ENCODE measurements at places on chromosomes 4 and X.

- no peak for DNase-seq
Measured at GRCh38 chr4:47372561-47372960, 90.9 kb downstream of the COMMD8 start.

DNA sequence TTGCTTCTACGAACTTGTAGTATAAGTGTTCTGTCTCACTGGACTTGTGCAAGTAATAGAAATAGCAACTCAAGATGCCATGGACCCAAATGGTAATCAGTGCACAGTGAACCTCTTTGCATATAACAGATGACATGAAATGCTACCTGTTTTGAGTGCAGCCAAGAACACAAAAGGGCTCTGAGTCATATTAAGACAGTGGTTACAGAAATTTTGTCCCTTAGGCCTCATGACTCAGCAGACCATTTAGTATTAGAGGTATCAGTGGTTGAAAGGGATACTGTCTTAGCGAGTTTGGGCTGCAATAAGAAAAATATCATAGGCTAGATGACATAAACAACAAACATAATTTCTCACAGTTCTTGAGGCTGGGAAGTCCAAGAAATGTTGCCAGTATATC lies 502.9 kb upstream of the PCDH10 start:
- DNase-seq, result no peak

DNA sequence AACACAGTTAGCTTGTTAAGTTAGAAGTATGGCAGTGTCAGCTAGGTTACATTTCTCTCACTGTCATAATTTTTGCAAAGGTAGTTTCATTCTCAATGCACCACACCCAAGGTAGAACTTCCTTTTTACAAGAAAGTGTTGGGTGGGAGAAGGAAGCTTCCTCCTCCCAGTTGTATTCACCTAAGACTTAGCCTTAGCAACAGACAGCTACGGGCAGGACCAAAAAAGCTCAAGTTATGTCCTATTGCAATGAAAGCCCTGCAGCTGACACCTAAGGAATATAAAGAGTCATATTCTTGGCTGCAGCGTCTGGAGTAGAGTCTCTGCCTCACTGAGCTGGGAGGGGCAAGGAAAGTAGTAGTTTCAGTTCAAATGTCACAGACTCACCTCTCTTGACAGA lies 25.1 kb upstream of the PRDM8 start:
- DNase-seq, result no peak

DNA sequence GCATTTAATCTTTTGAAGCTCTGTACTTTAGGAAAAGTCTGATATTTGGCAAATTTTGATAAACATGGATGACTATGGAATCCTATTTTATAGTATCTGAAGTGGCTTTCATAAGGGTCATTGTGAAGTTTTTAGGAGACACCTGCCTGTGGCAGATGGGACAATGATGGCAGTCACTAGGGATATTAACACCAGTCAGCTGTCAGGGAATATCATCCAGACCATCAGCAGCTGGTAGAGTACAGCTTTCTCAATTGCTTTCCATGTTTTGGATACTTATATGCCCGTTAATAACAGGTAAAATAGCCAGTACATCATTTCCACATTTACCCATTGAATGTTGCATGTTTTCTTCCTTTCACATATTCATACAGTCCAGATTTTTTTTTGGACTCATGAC lies 39.1 kb downstream of the NPNT start:
- DNase-seq, result no peak

GRCh38 chr4:173420324-173420752 lies 21.4 kb upstream of the SCRG1 start:
- DNase-seq, result no peak

DNA sequence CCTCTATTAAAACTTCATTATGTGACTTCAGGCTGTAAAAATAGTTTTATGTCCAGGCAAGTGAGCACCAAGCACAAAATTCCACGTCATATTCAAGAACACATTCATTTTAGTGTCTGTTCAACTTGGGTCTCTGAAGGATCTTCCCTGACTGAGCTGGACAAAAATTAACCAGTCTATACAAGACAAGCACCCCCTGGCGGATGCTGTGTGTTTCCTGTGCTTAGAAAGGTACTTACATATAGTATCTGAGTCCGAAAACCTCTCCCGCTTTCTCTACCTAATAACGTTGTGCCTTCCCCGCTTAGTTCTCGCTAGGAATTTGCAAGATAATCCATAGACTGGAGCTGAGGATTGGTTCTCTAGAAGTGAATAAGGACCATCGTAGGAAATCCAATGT lies 2214.5 kb upstream of the TENM3 start:
- peak; percentile 26 for DNase-seq

- DNase-seq, result no peak
Measured at GRCh38 chr4:121936101-121936500, 15.8 kb downstream of the TRPC3 start.

GRCh38 chr4:149987330-149988086 lies 90.7 kb upstream of the DCLK2 start:
- DNase-seq, result no peak

- no peak for DNase-seq
Measured at GRCh38 chr4:70979445-70980008, 13.9 kb upstream of the DCK start.

DNA sequence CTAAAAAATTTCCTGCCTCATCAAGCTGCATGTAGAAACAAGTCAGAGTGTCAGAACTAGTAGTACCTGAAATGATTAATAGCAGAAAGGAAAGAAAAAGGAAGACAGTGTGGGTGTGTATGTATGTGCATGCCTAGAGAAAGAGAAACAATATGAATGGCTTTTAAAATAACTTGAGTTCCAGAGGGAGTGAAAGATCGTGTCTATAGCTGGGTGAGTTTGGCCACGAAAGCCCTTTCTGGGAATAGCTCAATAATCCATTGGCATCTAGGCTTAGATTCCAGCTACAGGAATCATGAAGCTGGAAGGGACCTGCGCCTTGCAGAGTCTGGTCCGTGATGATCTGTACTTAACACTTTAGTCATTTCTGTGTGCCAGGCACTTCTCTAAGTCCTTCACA lies 195.6 kb downstream of the RAPGEF2 start:
- no peak for DNase-seq

GRCh38 chr4:146585761-146586333 lies 52.8 kb upstream of the POU4F2 start:
- no peak for DNase-seq

DNA sequence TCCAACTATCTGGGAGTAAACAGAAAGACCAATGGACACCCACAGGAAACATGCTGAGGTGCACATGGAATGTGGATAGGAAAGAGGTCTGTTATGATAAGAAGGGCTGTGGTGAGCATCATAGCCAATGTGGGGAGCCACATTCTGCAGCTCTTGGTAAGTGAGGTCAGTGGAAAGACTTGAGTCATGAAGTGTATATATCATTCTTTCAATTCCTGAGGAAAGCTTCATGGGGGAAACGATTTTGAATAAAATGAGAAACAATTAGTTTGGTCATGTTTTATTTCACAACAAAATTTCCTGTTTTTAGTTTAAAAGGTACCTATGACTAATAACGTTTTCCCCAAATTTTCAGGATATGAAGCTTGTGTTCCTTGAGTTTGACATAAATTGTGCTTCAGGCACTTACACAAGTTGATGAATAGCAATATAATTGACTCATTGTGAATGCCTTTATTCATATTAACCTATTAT lies 41.4 kb upstream of the RASSF6 start:
- no peak for DNase-seq

DNA sequence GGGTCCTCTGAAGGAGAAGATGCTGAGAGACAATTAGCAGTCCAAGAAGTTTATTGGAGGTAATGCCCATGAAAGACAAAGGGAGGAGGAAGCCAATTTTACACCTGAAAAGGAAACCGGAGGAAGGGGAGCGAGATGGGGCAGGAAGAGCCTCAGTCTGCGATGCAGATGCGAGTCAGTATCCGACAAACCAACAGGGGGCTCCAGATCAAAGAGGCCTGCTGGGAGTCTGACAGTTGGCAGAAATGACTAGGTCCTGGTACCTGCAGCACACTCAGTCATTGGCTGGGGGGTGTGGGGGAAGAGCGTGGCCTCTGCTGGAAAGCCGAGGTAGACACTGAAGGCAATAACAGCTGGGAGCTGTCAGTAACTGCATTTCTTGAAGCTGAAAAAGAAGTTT lies 231.1 kb upstream of the CENPE start:
- DNase-seq, result no peak

- DNase-seq, result no peak
Measured at GRCh38 chr4:11079171-11079570, 349.5 kb downstream of the HS3ST1 start.

DNA sequence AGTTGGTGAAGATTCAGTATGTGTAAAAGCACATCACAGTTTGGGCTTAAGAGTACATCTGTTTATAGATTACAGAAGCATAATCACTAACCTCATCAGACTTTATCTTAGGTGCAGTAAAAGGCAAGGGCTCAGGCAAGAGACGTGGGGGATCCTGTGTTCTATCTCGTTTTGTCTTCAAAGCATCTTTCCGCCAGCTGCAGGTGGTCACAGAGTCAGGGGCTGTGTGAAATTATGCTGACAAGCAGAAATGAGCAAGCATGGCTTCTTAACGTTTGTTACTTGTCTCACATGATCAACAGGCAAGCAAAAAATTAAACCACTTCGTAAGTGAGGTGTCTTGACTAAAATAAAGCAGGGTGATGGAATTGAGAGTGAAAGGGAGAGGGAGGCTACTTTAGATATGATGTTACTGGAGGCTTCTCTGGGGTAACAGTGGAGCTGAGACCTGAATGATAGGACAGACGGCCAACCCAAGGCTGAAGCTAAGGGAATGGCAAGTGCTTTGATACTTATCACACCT lies 1.4 kb upstream of the TEC start:
- no peak for DNase-seq

GRCh38 chrX:42837747-42838146 lies 59.8 kb upstream of the PPP1R2C start:
- DNase-seq, result no peak

DNA sequence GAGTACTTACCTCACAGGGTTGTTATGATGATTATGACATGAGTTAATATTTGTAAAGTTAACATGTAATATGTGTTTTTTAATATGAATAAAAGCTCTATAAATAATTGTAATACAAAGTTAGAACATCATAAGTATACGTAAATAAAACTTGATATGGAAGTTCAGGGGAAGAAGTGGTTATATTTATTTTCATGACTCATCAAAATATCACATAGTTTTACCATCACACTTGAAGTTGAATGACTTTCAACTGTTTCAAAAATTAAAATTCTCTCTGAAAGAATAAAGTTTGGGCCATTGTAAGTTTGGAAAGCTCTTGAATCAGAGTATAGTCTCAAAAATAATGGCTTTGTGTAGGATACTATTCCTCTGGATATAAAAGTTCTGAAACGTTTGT lies 8.3 kb downstream of the SH2D1A start:
- no peak for DNase-seq

DNA sequence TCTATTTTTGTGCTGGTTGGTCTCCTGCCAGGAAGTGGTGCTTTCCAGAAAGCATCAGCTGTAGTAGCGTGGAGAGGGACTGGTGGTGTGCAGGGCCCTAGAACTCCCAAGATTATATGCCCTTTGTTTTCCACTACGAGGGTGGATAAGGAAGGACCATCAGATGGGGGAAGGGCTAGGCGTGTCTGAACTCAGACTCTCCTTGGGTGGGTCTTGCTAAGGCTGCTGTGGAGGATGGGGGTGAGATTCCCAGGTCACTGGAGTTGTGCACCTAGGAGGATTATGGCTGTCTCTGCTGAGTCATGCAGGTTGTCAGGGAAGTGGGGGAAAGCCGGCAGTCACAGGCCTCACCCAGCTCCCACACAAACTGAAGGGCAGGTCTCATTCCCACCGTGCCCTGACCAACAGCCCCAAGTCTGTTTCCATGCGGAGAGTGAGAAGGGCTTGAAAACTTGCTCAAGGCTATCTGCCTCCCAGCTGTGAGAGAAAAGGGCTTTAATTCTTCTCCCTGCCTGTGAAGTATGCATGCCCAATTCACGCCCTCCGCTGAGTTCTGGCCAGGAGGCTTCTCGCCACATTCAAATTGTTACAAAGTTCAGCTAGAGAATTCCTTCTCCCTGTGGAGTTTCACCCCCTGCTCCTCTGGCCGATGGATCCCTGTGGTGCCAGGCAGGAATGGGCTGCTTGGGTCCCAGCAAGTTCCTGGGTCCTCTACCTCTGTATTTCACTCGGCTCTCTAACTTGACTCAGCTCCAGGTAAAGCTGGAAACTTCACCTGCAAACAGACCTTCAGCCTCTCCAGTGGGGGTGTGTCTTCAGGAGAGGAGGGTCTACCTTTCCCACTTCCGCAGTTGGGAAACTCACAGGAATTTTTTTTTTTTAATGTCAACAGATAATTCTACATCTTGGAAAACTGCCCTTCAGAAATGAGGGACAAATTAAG lies 7.7 kb upstream of the CSTF2 start:
- DNase-seq, result no peak

DNA sequence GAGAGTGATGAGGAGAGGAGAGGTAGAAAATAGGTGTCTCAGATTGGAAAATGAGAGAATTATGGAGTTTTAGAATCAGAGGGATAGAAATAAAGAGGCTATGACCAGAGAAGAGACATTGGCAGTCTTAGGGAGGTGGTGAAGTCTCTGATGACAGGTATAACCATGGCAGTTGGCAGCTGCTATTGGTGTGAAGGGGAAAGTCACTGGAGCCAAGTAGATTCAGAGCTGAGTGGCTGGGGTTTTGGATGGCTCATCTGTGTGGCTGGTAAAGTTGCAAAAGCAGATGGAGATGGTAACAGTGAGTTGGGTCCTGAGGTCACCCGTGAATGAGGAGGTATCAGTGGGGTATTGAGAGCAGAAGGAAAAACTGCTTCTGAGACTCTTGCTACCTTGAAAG lies 46.5 kb downstream of the ANAPC4 start:
- no peak for DNase-seq

GRCh38 chrX:12423346-12423745 lies 285.1 kb downstream of the FRMPD4 start:
- no peak for DNase-seq

DNA sequence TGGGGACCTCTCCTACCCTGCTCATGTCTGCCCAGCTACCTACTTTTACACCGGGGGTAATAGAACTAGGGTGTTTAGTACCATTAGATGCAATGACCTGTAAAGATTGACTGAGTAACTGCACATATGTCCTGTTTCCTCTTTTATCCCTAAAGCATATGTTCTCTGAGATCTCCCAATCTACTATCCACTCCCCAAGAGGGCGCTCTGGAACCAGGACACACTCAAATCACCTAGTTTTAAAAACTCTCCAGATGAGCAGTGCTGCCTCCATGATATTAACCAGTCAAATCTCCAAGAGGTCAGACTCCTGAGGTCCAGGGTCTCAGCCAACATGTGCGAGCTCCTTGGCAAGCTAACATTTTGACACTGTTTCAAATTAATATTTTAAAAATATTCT lies 87.0 kb upstream of the TSPAN5 start:
- no peak for DNase-seq

- no peak for DNase-seq
Measured at GRCh38 chr4:174613979-174614378, 91.7 kb upstream of the HPGD start.

- no peak for DNase-seq
Measured at GRCh38 chr4:101037938-101038413, 309.4 kb downstream of the PPP3CA start.

GRCh38 chr4:52111995-52112394 lies 60.9 kb downstream of the SPATA18 start:
- no peak for DNase-seq

- DNase-seq, result no peak
Measured at GRCh38 chrX:16427668-16428067, 222.3 kb upstream of the S100G start.

- DNase-seq, result no peak
Measured at GRCh38 chrX:68428431-68428830, 4.9 kb downstream of the OPHN1 start.

All from left hindlimb (tissue), 1 donor.